ENCODE measurements at places on chromosomes 7 and 10. TPM values are rescaled to one million over a fixed set of nuclear protein-coding genes. Genes with fewer than 3 reads are reported as not detected.
A peak's percentile ranks its signal among the peaks of the same experiment; 100 is the strongest.

DNA sequence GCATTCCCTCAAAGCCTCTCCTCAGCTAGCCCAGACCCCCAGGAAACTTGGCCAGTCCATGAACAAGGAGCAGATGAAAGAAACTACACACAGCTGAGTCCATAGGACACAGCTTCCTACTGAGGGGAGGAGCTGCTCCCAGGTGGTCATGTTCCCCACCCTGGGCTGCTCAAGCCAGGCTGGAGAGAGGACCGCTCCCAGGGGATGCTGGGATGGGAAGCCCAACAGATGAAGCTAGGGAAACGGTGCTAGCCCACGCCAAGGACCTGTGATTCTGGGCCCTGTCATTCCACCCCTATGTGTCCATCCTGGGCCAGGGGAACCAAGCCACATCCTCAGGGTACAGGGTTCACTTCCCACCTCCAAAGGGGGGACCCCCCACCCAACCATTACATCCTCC lies 19.0 kb downstream of the KCNH2 start:
- H3K4me1 ChIP-seq: peaks cover 10% of the 10 kb centered on the region
- no peak overlapping the region for H3K27ac ChIP-seq

DNA sequence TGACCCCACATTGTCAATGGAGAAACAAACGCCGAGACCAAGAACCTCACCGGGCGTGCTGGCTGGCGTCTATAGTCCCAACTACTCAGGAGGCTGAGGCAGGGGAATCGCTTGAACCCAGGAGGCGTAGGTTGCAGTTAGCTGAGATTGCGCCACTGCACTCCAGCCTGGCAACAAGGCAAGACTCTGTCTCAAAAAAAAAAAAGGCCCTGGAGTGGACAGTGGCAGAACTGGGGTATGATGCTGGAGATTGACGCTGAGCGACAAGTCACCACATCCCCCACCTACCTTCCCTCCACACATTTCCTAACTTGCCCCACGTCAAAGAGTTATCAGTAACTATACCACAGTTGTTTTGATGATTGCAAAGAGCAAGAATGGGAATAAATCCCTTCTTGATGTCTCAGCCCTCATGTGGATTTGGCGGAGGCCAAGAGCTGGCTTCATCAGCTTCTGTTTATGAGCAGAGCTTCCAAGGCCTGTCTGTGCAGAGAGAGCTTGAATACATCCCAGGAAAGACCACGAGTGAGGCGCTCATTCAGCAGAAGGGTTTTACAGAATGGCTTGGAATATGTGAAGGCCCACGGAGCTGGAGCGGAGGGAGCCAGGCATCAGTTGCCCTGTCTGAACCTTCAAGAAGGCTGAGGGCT lies 28.0 kb upstream of the TNS3 start:
- no peak overlapping the region for H3K4me3 ChIP-seq
- no peaks in the 10 kb centered on the region for H3K27me3 ChIP-seq
- DNase-seq: peak; percentile 50
- peak overlapping the region; percentile 61 for H3K27ac ChIP-seq

The SPDYE6 gene
- not detected for total RNA-seq

The SPDYE9 gene
- not detected for total RNA-seq

The ZNF365 gene
- 11.5 TPM for total RNA-seq

The STEAP2 gene
- total RNA-seq: 13.7 TPM

The RBM33 gene
- 33.2 TPM for total RNA-seq

The C7orf57 gene
- total RNA-seq: 0.12 TPM

DNA sequence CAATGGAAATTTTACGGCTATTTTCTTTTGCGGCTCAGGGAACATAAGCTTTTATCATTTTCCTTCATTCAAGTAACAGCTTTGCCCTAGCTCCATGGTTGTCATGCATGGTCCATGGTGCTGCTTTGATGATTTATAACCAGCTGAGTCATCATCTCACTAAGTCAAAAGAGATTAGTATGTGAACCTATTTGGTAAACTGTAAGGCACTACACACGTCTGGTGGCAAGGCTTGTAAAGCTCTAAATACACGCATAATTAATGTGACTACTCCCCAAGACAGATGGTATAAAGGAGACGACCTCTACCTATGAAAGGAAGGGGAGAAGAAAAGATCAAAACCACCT lies 340.2 kb downstream of the KCNMA1 start:
- DNase-seq: peak; percentile 47
- peaks cover 73% of the 10 kb centered on the region for H3K4me1 ChIP-seq

DNA sequence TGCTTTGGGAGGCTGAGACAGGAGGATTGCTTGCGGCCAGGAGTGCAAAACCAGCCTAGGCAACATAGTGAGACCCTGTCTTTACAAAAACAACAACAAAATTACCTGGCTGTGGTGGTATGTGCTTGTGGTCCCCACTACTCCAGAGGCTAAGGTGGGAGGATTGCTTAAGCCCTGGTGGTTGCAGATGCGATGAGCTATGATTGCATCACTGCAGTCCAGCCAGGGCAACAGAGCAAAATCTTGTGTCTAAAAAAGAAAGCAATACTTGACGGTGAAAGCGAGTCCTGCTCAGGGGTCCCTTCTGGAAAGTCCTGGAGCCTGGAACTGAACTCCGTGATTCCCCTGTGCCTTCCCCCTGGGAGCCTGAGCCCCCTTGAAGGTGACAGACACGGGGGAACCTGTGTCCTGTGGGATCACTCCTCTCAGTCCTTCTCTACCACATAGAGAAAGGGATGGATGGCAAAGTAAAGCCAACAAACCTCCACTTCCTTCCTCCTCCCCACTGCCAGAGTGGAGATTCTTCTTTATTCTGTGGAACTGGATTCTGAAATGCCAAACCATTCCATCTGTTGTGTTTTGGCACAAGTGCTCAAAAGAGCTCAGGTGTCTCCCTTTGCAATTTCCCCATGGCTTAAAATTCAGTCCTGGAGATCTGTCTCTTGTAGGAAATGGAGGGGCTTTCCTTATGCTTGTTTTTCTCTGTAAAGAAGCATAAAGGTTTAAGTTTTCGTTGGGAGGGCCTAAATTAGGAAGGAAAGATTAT lies 50.6 kb downstream of the KIAA1217 start:
- DNase-seq: no peak
- H3K27ac ChIP-seq: no peak overlapping the region
- no peaks in the 10 kb centered on the region for H3K4me1 ChIP-seq
- H3K36me3 ChIP-seq: no peaks in the 10 kb centered on the region
- H3K4me3 ChIP-seq: no peak overlapping the region
- no peaks in the 10 kb centered on the region for H3K27me3 ChIP-seq

GRCh38 chr10:20281579-20281978 lies 465.3 kb downstream of the PLXDC2 start:
- no peaks in the 10 kb centered on the region for H3K36me3 ChIP-seq
- H3K27me3 ChIP-seq: no peaks in the 10 kb centered on the region

DNA sequence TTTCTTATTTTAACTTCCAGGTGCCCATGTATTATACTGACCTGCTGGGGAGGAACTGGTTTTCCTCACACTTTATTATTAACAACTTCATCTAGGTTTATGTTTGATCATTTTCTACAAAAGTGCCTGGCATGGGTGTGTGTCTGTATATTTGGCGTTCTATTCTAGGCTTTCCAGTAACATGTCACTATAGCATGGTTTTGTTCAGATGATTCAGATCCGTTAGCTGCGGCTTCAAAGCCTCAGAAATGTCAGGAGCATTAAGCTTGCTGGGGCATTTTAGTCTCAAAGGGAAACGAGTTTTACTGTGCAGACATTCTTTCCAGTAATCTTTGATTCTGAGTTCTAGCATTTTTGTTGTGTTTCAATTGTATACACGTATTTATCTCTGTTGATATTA lies 2.3 kb downstream of the INPP5A start:
- H3K4me3 ChIP-seq: peak overlapping the region; percentile 99
- H3K4me1 ChIP-seq: peaks cover 53% of the 10 kb centered on the region
- peak overlapping the region; percentile 83 for H3K27ac ChIP-seq
- H3K36me3 ChIP-seq: peaks cover 8% of the 10 kb centered on the region

The VSTM4 gene
- 0.17 TPM for total RNA-seq

DNA sequence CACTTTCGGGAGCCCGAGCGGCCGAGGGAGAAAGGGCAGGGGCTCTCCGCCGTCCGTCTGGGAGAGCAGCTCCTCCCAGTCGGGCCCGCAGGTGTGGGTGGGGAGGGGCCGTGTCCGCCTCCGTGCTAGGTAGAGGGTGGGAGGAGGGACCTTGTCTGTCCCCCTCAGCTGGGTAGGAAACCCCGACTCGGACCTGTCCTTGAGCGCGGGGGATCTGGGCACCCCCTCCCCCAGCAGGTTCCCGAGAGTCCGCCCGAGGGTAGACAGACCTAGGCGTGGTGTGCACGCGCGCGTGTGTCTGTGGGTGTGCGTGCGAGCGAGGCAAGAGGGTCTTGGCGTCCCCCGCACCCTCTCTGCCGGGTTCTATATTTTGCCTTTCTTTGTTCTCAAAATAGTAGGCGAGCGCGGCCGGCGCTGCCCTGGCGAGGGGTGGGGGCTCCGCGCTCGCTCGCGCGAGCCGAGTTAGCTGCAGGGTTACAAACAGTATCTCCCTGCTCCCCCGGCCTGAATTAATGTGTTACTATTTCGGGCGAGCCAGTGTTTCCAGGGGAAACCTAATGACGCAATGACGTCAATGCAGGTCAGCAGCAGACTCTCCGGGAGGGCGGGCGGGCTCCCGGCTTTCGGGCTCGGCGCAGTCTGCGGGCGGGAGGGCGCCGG lies 73.9 kb upstream of the LEP start:
- DNase-seq: peak; percentile 29
- peaks cover 4% of the 10 kb centered on the region for H3K36me3 ChIP-seq

GRCh38 chr10:19178675-19179074 lies 130.1 kb downstream of the MALRD1 start:
- H3K4me3 ChIP-seq: peak overlapping the region; percentile 13
- no peaks in the 10 kb centered on the region for H3K4me1 ChIP-seq
- H3K27me3 ChIP-seq: no peaks in the 10 kb centered on the region

DNA sequence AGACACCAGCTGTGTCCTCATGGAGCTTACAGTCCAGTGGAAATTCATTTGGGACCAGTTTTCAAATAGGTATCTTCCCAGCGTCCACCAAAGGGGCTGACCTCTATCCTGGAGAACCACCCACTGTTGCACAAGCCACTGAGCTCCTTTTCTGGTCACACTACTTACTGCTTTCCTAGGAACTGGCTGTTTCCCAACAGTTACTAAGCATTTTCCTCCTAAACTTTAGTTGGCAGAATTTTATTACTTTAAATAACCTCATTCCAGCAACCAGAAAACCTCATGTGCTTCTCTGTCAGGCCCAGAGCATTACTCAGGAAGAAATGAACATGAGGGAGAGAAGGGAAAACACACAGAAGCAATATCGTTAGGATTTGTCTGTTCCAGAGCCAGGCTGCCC lies 183.1 kb downstream of the GPAM start:
- DNase-seq: no peak
- no peaks in the 10 kb centered on the region for H3K36me3 ChIP-seq
- H3K4me3 ChIP-seq: no peak overlapping the region
- H3K27ac ChIP-seq: no peak overlapping the region
- no peaks in the 10 kb centered on the region for H3K27me3 ChIP-seq

DNA sequence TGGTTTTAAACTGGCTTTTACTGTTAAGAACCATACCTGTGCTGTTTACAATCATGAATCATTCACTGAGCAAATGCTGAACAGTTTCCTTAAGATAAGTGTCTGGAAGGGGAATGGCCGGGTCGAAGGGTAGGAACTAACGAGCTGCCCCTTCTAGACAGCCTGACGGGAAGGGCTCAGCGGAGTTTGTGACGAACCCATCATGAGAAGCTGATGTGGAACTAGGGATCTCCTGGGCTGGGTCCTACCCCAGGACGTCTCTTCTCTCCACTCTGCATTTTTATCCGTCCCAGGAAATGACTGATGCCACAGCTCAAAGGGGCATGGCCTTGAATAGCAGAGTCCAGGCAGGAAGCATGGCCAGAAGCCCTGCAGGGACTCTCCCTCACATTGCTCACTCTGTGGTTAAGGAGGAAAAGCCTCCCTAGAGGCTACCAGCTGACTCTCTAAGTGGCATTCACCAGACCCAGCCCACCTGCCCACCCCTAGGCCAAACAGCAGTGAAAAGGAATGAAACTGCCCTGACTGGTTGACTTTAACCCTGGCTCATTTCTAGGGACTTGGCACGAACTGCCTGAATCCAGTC lies 112.0 kb downstream of the PFKFB3 start:
- 0 out of 2 replicates have a peak, but pooled peaks cover 9% of the 10 kb centered on the region for H3K4me1 ChIP-seq
- H3K36me3 ChIP-seq: no peaks in the 10 kb centered on the region
- peak overlapping the region; percentile 23 for H3K4me3 ChIP-seq
- H3K27me3 ChIP-seq: peaks cover 8% of the 10 kb centered on the region
- H3K27ac ChIP-seq: no peak overlapping the region

DNA sequence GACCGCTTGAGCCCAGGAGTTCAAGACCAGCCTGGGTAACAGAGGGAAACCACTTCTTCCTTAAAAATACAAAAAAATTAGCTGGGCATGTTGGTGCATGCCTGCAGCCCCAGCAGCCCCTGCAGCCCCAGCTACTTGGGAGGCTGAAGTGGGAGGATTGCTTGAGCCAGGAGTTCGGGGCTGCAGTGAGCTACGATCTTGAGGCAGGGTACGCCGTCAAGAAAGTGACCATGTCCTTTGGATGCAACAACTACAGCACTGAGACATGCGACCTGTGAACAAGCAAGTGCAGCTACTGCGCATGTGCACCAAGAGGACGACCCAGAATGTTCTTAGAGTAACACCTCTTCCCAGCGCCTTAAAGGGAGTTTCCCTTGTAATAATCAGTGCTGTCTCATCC lies 66.6 kb upstream of the ZNF479 start:
- no peak overlapping the region for H3K4me3 ChIP-seq

- H3K4me3 ChIP-seq: no peak overlapping the region
- no peak for DNase-seq
- H3K27me3 ChIP-seq: peaks cover 14% of the 10 kb centered on the region
- H3K27ac ChIP-seq: peak overlapping the region; percentile 16
- no peaks in the 10 kb centered on the region for H3K36me3 ChIP-seq
Measured at GRCh38 chr7:5613607-5614006, 167.9 kb downstream of the RNF216 start.

DNA sequence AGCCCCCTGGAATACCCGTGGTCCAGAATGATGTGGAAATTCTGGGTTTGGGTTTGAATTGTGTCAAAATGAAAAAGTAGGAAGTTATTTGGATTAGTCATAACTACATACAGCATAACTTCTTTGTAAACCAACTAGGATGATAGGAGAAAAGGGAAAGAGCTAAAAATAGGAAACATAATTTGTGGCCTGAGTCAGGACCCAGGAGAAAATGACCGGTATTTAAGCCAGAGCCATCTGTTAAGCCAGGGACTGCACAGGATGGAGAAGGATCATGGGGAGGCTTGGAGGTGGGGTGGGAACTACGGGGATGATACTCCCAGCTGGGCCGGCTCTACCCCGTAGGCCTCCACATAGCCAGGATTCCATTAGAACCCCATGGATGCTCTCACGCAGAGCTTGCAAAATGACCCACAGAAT lies 98.6 kb downstream of the MYOF start:
- H3K27ac ChIP-seq: peak overlapping the region; percentile 90
- peak; percentile 97 for DNase-seq
- peaks cover 96% of the 10 kb centered on the region for H3K4me1 ChIP-seq
- H3K27me3 ChIP-seq: peaks cover 20% of the 10 kb centered on the region

The SPDYE8 gene
- not detected for total RNA-seq

- H3K4me1 ChIP-seq: peaks cover 8% of the 10 kb centered on the region
- H3K27me3 ChIP-seq: peaks cover under 1% of the 10 kb centered on the region
- no peak overlapping the region for H3K4me3 ChIP-seq
- H3K27ac ChIP-seq: no peak overlapping the region
- no peaks in the 10 kb centered on the region for H3K36me3 ChIP-seq
Measured at GRCh38 chr10:11516431-11516746, 95.1 kb downstream of the USP6NL start.

The ADAM12 gene
- total RNA-seq: 5.5 TPM
